ENCODE measurements at places on chromosomes 5 and 9. TPM values are rescaled to one million over a fixed set of nuclear protein-coding genes. Genes with fewer than 3 reads are reported as not detected.

Gene SLC23A1
- total RNA-seq = 0.56 TPM

- no peak for ATAC-seq
Measured at GRCh38 chr9:94166976-94167346, 82.7 kb downstream of the PTPDC1 start.

Gene GPX8
- 11.0 TPM for total RNA-seq

DNA sequence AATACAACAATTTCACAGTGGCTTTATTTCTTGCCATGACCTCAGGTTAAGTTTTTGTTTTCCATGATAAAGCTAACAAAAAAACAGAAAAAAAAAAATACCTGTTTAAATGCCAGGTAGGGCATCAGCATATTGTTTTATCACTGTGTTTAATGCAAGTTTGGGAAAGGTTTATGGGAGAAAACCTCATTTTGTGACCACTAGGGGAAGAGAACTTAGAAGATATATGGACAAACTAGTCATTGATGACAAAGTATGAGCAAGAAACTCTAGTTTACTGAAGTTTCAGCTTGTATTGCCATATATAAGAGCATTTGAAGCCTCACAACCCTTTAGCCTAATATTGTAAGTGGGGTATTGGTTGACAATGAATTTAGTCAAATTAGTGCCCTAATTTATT is 1431.4 kb upstream of the CDH18 start:
- ATAC-seq = no peak

Gene CCDC183
- 3.9 TPM for total RNA-seq

Gene SH3PXD2B
- 34.0 TPM for total RNA-seq
